Astrocyte (in vitro differentiated cells and primary cell): ENCODE measurements at places on chromosomes 4 and X. TPM values are rescaled to one million over a fixed set of nuclear protein-coding genes. Genes with fewer than 3 reads are reported as not detected.
A peak's percentile ranks its signal among the peaks of the same experiment; 100 is the strongest.

DNA sequence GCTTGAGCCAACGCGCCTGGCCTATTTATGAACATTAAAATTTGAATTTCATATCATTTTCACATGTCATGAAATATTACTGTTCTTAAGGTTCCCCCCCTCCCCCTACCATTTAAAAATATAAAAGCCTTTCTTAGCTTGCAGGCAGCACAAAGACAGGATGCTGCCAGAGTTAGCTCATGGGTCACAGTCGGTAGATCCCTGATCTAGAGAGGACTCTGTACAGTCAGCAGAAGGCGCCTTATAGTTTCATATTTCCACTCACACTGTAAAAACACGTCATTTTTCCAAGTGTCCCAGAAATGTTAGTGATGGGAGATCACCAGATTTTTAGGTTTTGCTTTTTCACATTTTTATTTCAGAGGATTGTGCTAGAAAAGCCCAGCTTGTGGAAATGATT, 12.2 kb downstream of the NOCT start:
- no peaks in the 10 kb centered on the region for H3K27me3 ChIP-seq
- no peaks in the 10 kb centered on the region for H3K36me3 ChIP-seq
- H3K27ac ChIP-seq: no peak overlapping the region
- H3K4me1 ChIP-seq: peaks cover 5% of the 10 kb centered on the region
- no peak overlapping the region for H3K4me3 ChIP-seq

- no peak overlapping the region for H3K27ac ChIP-seq
- no peaks in the 10 kb centered on the region for H3K27me3 ChIP-seq
- H3K4me3 ChIP-seq: no peak overlapping the region
- no peaks in the 10 kb centered on the region for H3K36me3 ChIP-seq
- DNase-seq: no peak
Observed at GRCh38 chr4:36432586-36432985, 151.2 kb downstream of the DTHD1 start.

CTAG1A gene
- not detected in 2 replicates for total RNA-seq

DNA sequence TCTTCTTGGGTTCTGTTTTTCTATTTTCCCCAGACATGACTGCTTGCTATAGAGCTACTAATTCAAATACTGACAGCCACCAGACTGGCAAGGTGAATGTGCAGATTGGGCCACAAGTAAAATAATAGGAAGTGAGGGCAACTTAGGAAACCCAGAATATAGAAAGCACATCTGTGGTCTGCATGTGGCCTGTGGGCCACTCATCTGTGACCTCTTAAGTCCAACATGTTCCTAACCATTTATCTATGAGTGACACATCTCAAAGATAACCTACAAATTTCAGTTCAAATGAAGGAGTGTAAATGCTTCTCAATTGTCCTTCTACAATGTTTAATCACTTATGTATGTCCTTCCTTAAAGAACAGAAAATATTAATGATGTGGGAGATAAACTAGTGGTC, 128.9 kb downstream of the REELD1 start:
- no peaks in the 10 kb centered on the region for H3K4me1 ChIP-seq
- H3K36me3 ChIP-seq: no peaks in the 10 kb centered on the region
- DNase-seq: no peak
- H3K27ac ChIP-seq: no peak overlapping the region
- no peaks in the 10 kb centered on the region for H3K27me3 ChIP-seq
- H3K4me3 ChIP-seq: no peak overlapping the region

TLL1 gene
- 1.9 and 2.7 TPM in 2 replicates for total RNA-seq

- H3K4me1 ChIP-seq: peaks cover 3% of the 10 kb centered on the region
- H3K27ac ChIP-seq: peak within 1 kb of the TSS; percentile 95
- H3K27me3 ChIP-seq: no peaks in the 10 kb centered on the region
- DNase-seq: peak; percentile 74
- no peaks in the 10 kb centered on the region for H3K36me3 ChIP-seq
Observed at GRCh38 chrX:151396825-151397740, at the start of gene VMA21. Gene VMA21, plus strand, starts transcription at chrX:151397206. Its CDS starts 103 bp downstream, at chrX:151397309.

GABRQ gene
- total RNA-seq: 0.41 and 0.43 TPM in 2 replicates

ETDB gene
- not detected in 2 replicates for total RNA-seq

ASB5 gene
- 0.43 and 0.65 TPM in 2 replicates for total RNA-seq

DNA sequence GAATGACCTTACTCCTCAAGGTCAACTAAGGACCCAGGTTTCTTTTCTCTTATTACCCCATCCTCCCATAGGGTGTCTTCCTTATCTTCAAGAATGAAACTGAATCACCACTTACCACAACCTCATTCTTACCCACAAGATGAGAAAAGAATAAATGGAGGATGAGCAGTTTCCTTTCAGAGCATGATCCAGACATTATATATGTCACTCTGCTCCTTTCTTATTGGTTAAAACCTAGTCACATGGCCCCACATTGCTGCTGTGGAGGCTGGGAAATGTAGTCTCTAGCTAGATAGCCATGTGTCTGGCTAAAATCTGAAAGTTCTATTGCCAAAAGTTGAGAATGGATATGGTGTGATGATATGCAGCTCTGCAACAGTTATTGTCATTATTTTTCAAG, 62.4 kb upstream of the RAI2 start:
- no peaks in the 10 kb centered on the region for H3K36me3 ChIP-seq
- H3K4me3 ChIP-seq: no peak overlapping the region
- no peak overlapping the region for H3K27ac ChIP-seq
- H3K27me3 ChIP-seq: no peaks in the 10 kb centered on the region
- H3K4me1 ChIP-seq: no peaks in the 10 kb centered on the region

DNA sequence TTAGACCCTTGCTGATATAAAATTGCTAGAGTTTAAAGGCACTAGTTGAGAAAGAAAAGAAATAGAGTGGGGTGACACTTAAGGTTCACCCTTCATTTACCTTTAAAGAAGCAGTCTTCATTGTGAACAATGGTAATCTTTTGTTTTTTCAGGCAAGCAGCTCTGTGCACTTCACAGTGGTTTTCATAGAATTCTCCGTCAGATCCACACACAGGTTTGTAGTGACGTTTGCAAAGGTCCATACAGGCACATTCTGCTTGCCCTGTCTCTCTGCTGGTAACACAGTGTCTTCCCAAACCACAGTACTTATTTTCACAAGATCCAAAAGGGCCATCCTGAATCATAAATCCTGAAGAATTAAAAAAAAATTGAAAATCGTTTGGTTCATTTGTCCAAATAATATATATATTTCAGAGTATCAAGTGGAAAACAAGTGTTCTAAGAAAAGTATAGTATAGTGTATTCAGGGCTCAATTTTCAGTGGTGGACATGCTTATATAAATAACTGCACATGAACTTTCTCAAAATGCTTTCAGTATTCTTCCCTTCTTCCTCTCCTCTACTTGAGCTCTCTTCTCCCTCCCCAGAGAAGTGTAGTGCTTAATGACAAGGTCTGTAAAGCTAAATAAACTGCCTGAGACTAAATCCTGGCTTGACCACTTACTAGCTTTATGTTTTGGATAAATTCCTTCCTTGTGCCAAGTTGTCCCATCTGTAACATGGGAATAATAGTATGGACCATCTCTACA, 243.3 kb downstream of the FSTL5 start:
- H3K27ac ChIP-seq: no peak overlapping the region
- H3K4me3 ChIP-seq: no peak overlapping the region
- DNase-seq: no peak

GRCh38 chr4:72207196-72207595, 175.4 kb downstream of the NPFFR2 start:
- DNase-seq: no peak
- no peak overlapping the region for H3K4me3 ChIP-seq
- no peaks in the 10 kb centered on the region for H3K4me1 ChIP-seq

DNA sequence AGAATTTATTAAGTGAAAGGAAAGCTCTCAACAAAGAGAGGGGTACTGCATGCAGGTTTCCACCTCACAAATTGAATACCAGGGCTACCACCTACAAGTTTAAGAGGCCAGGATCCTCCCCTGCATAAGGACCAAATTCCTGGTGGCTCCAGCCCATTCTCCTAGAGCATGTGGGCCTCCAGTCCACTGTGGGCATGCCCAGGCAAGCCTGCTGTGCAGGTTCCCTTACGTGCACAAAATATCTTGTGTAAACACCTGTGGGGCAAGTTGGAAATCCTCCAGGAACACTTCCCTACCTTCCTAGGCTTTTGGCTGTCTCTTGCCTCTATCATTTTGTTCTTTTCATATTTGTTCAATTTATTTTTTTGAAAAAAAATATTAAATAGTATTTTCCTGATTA, 724.3 kb downstream of the ARAP2 start:
- no peaks in the 10 kb centered on the region for H3K36me3 ChIP-seq
- no peaks in the 10 kb centered on the region for H3K4me1 ChIP-seq
- no peaks in the 10 kb centered on the region for H3K27me3 ChIP-seq
- no peak overlapping the region for H3K4me3 ChIP-seq
- DNase-seq: no peak

- DNase-seq: no peak
- H3K27me3 ChIP-seq: no peaks in the 10 kb centered on the region
Observed at GRCh38 chrX:152878976-152879755, 18.7 kb upstream of the ZNF185 start.
